Fibroblast of skin of right biceps (primary cell): ENCODE measurements at places on chromosomes 11 and 22.

GRCh38 chr11:82989628-82990404 is 81.9 kb downstream of the RAB30 start:
- DNase-seq: no peak

DNA sequence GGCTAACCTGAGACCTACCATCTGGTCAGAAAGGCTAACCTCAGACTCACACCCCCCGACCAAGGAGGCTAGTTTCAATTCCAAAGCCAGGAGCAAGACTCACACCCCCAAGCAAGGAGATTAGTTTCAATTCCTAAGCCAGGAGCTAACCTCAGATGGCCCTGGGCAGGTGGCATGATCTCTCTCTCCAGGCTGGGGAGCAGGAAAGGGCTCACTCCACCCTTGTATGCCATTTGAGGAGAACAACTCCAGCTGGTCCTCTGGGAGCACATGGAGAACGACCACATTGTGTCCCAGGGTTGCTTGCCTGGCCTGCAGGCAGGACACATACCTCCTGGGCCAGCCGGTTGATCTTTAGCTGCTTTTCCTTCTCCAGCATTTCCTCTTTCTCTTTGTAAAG is 32.6 kb downstream of the USH1C start:
- no peak for DNase-seq

- DNase-seq: peak; percentile 55
Measured at GRCh38 chr11:111378861-111379601, at the start of gene POU2AF1. POU2AF1 (minus strand) TSS chr11:111379275; CDS start chr11:111379177, 98 bp downstream.

- no peak for DNase-seq
Measured at GRCh38 chr11:1392111-1392510, 2.4 kb downstream of the BRSK2 start.

DNA sequence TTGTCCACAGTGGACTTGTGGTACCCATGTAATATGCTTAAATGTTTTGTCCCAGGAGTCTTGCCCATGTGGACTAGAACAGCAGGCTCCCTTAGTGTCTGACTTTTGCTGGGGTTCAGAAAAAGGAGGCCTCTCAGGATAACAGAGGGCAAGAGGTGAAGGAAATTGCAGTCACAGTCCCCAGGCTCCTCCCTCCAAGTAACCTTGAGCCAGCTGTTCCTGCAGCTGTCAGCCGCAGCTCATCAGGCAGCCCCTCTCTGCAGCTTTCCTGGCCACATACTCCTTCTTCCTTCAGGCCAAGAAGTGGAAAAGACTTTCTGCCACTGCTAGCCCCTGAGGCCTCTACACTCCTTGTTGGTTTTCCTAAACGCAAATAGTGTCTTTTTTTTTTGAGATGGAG is 6.3 kb upstream of the MYO18B start:
- no peak for DNase-seq

- DNase-seq: no peak
Measured at GRCh38 chr22:41431656-41432055, 14.9 kb downstream of the TOB2 start.

- DNase-seq: no peak
Measured at GRCh38 chr11:80868831-80869230, 1428.0 kb upstream of the TENM4 start.

- DNase-seq: peak; percentile 65
Measured at GRCh38 chr22:44360668-44361381, 48.1 kb upstream of the SHISAL1 start.

- no peak for DNase-seq
Measured at GRCh38 chr11:44258190-44258489, 51.8 kb downstream of the ALX4 start.

DNA sequence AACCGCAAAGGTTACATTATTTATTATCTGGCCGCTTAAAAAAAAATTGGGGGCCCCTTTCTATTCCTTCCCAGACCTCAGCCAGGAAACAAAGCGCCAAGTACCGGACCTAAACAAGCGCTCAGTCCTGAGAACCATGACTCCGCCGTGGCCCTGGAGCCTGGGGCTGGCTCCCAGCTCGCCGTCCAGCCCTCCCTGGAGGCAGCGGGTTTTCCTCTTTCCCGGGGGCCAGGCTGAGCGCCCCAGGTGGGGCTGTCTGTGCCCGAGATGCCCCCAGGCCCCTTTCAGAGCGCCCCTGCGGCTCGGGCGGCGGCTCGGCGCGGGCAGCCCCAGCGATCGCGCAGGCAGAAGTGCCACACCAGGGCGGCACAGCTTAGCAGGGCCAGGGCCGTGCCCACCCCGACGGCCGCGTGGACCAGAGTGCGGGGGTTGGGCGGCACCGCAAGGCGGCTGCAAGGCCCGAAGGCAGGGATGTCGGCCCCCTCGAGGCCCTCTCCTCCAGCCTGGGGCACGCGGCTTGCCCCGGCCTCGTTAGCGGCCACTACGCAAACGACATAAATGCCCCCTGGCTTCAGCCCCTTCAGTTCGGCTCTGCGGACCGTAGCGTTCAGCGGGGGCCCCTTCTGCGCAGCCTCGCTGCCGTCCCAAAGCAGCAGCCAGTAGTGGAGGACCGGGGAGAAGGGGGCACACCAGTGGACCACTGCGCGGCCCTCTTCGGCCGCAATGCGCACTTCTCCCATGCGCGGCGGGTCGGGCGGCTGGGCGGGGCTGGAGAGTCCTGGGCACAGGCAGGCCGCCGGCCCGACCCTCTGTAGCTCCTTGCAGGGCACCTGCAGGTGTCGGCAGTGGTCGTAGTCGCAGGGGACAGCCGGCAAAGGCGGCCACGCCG is 1.6 kb downstream of the LRRN4CL start:
- no peak for DNase-seq

GRCh38 chr22:42863349-42863961 is 6.4 kb upstream of the ARFGAP3 start:
- peak; percentile 93 for DNase-seq

DNA sequence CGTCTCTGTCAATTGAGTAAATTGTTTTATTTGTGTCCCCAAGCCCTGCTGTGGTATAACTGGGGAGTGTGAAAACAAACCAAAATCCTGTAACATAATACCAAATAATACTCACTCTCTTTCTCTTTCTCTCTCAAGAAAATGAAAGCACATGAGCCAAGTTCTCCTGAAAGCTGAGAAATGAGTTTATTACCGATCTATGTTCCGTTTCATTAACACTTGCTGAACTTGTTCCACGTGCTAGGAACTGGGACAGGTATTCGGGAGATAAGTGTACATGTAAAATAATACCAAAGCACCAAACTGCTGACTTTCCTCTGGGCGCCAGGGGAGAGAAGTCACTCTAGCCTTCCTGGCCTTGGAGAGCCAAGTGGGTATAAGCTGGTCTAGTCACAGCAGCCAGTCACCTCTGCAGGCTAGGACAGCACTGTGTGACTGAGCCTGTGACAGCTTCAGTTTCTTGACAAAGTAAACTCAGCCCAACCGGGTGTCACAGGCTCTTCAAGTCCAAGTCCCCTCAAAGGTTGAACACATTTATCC is 23.1 kb downstream of the CD6 start:
- no peak for DNase-seq

- no peak for DNase-seq
Measured at GRCh38 chr22:37892566-37893335, 13.3 kb upstream of the MICALL1 start.

- DNase-seq: no peak
Measured at GRCh38 chr11:115126092-115126491, 378.1 kb downstream of the CADM1 start.

DNA sequence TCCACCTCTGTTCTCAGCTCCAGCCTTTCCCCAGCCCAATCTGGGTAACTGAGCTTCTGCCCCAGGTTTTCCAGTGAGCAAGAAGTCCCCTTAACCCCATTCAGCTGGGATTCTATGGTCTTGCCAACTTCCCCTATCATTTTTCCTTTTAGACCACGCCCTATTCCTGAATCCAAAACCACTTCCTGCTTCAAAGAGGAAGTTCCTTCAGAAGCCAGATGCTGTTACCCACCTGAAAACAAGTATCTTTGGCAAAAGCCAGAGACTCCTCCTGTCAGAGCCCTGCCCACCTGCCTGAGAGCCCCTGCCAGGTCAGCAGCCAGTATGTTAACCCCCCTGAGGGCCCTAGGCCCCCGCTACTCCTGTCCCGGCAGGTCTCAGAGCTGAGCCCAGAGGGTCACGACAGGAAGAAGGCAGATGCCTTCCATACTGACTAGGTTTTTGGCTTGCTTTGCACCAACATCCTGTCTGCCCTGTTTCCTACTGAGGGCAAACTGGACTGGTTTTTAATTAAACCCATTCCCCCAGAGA is 20.3 kb upstream of the MICAL2 start:
- peak; percentile 87 for DNase-seq

- DNase-seq: no peak
Measured at GRCh38 chr11:77444261-77444660, 29.6 kb downstream of the PAK1 start.

GRCh38 chr22:32042924-32043323 is at the start of gene SLC5A1:
SLC5A1 (plus strand) TSS chr22:32043261; CDS start chr22:32043282, 21 bp downstream.
- no peak for DNase-seq

- no peak for DNase-seq
Measured at GRCh38 chr11:47775240-47775869, 8.2 kb upstream of the FNBP4 start.

DNA sequence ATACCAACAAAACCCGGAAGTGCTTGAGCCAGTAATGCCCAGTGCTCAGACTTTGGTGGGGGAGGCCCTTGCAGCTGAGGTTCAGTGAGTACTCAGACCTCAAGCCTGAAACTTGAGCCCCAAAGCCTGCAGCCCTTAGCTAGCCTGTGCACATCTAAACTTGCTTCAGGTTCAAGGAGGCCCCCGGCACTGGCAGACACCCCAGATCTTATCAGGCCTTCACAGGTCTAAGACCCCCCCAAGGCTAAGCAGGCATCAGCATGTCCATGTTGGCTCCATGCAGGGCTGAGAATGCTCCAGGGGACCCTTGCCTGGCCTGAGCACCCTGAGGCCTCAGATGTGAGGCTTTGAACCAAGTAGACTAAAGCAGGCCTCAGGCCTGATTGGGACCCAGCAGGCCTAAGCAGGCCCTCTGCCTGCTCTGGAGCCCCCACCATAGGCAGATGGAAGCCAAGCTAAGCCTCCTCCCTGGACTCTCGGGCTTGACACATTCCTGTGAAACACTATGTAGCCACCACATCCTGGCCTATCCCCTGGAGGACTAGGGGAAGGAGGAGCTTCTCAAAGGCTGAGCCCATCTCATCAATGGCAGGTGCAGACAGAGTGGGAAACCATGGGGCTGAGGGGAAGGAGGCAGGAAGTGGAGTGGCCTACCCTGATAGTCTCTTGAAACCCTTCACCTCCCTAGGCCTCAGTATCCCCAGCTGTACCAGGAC is 1.2 kb upstream of the CASTOR1 start:
- peak; percentile 66 for DNase-seq

DNA sequence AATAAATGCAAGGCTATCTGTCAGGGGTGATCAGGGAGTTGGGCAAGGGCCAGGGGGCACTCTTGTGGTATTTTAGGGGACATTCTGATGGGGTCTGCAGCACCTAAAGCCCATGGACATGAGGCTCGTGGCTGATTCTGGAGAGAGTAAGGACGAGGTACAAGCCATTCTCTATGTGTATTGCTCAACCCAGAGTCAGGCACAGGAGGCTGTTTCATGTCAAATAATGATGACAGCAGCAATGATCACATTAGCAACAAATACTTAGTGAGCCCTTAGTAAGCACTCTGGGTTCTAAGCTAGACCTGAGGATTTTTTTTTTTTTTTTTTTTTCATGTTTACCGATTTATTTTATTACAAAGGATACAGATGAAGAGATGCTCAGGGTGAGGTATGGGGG is 83.5 kb upstream of the THY1 start:
- DNase-seq: no peak

DNA sequence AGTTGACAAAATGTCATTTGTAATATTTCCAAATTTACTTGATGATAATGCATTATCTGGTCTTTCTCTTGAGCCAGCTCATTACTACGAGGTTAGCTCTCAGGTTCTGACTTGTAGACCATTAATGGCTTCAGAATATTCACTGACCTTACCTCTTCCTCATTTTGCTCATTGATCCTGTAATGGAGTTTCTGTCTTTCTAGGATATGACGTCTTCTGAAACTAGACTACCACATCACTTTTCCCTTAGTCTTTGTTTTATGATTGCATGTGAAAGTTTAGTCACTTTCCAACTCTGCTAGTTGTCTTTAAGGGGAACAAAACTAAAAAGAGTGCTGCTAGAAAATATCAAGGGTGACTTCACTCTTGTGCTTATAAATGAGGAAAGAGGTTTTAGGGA is 697.6 kb downstream of the JRKL start:
- no peak for DNase-seq

- no peak for DNase-seq
Measured at GRCh38 chr11:60221692-60222091, 21.2 kb downstream of the MS4A4E start.

DNA sequence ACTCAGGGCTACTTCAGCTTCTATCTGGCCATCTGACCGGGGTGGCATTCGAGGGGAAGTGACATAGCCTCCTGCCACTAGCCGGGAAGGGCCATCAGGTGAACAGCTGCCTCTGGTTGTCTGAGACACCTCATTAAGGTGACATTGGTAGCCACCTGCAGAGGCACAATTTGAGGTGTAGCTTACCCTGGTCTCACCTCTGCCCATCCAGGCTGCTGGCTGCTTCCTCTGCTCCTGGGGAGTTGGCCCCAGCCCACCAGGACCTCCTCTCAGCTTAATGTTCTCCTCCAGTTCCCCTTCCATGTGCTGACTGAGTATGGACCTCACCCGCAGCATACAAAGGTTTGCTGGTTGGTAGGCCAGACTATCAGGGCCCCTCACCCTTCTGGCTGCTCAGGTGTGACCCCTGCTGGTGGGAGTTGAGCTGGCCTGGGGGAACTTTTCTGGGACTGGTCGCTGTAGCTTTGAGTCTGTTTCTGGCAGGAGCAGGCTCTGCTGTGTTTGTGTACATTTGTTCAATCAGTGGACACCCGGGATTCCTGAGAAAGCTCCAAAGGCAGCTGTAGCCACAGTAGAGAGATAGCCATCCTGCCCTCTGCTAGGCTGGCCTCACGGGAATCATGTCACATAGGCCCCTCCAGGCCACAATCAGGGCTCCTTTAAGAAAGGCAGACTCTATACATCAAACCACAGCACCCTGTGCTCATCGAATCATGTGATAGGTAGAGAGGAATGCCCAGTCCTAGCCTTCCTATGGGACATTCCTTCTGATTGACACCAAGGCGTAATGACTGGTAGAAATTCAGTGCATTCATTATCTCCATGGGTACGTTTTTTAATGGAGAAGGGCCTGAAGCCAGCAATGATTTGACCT is 295.1 kb upstream of the PLET1 start:
- peak; percentile 39 for DNase-seq

DNA sequence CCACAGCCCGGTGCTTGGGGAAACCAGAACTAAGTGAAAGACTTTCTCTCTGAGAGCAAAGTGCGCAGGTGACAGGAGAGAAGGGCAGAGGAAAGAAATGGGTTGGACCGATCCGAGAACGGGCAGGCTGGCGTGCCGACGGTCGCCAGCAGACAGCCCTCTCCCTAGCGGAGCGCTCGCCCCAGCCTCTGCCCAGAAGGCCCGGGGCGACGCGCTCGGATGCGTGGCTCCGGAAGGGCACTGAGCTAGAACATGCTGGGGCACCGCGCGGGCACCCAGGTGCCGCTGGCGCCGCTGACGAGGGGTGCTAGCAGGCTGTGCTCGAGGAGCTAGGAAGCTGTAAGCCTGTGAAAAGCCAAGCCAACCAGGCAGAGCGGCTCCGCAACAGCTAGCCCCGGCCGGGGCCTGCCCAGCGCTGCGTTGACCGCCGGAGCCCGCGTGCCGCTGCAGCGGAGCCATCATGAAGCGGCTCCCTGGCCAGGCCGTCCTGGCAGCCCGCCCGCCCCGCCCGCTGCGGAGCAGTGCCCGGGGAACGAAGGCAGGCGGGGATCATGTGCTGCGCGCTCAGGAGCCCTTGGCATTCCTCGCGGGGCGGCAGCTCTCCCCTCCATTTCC is 22.1 kb upstream of the RRAS2 start:
- DNase-seq: peak; percentile 49

GRCh38 chr11:59172345-59173079 is 580 bp downstream of the DTX4 start:
- no peak for DNase-seq

- no peak for DNase-seq
Measured at GRCh38 chr11:102800767-102801166, 2.8 kb upstream of the MMP1 start.
